Stimulated activated CD8-positive, alpha-beta memory T cell treated with anti-CD3 and anti-CD28 coated beads, Interleukin-4, amount 100 ng/mL, for 1 hour (primary cell): ENCODE measurements at places on chromosomes 4 and X.

DNA sequence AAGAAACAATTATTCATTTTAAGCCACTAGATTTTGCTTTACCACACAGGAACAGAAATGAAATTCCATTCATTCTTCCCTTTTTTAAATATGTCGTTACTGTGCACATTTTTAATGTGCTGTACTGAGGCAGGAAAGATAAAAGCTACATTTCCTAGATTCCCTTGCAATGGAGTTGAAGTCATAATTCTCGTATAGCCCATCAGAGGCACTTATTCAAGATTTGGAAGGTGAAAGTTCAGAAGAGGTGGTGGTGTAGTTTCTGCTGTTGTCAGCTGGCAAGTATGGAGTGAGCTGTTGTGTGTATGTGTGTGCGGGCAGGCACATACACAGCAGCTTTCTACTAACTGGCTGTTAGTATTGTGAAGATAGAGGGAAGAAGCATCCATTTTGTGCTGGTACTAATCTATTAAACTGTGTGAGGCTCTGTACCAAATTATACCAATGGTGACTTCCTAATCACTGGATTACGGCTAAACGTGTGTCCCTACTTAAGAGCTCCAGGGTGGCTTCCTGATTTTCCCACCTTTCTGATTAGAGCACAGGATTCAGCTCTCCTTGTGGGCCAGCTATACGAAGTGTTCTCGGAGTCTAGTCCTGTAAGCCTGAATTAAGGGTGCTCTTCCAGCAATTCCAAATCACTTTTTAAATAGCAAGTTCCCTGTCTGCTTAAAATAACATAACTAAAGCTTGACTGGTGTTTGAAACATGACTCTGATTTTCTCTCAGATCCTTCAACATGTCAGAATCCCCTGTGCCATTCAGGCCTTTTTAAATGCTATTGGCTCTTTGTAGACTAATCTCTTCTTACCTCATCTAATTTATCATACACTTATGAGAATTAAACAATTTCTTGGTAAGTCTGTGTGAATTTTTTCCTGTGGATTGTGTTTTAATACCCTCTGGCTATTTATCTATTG, 43.8 kb downstream of the PDS5A start:
- no peak for DNase-seq

GRCh38 chr4:54231768-54232688, 2.9 kb downstream of the PDGFRA start:
- no peak for DNase-seq

GRCh38 chrX:87693204-87693603, 175.6 kb downstream of the KLHL4 start:
- no peak for DNase-seq

GRCh38 chr4:188005561-188005960, 10.0 kb downstream of the ZFP42 start:
- DNase-seq, result no peak

- no peak for DNase-seq
Measured at GRCh38 chr4:93187892-93188291, 640.7 kb upstream of the ATOH1 start.

GRCh38 chr4:8350841-8351461, 81.4 kb downstream of the HTRA3 start:
- no peak for DNase-seq

DNA sequence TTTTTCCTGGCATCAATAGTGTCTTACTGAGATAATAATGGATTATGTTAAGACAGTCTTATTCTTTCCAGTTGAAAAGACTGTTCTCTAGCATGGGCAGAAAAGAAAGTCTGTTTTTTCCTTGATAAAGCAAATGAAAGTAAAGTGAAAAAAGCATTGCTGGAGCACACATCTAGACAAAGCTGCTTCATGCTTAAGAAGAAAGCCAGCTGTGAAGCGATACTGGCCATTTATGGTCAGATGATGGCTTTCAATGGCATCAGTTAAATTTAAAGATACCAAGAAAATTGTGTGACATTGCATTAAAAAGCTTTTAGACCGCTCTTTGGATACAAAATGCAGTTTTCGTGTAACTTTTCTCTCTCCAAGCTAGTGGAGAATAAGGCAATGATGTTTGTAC, 242.1 kb upstream of the TRAM1L1 start:
- no peak for DNase-seq

DNA sequence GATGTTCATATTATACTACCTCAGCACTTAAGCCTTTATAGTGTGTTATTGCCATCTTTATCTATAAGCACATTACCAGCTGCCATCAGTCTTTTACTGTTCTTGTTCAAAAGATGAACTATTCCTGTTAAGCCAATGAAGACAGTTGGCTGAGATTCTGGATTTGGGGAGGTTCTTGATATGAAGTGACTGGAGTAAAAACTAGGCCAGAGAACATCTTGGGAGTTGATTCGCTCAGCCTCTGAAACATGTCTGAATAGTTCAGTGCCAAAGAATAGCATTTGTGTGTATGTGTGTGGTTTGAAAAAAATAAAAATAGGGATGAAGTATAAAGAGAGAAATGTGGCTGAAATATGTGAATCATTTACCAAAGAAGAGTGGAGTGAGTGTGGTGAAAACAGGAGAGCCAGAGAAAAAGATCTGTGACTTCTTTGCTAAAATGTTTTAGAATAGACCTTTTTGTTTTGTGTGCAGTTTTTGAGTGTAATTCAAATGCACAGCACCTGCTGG, 15.2 kb downstream of the EXOC1 start:
- DNase-seq, result no peak

- no peak for DNase-seq
Measured at GRCh38 chrX:107542500-107542899, 85.8 kb upstream of the PRPS1 start.

GRCh38 chr4:174835536-174835935, 6.5 kb upstream of the GLRA3 start:
- DNase-seq, result no peak

DNA sequence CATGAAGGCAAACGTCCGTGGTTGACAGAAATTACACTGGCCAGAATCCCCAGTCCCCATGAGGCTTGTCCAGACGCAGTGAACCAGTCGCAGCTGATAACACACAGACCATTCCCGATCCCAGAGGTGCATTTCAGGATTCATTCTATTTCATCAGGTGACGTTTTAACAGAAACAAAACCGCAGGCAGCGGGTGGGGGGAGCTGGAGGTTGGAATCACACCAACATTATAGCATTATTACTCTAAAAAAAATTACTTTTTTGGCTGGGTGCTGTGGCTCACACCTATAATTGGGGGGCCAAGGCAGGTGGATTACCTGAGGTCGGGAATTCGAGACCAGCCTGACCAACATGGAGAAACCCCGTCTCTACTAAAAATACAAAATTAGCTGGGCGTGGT, 25.2 kb downstream of the NOP14 start:
- no peak for DNase-seq

DNA sequence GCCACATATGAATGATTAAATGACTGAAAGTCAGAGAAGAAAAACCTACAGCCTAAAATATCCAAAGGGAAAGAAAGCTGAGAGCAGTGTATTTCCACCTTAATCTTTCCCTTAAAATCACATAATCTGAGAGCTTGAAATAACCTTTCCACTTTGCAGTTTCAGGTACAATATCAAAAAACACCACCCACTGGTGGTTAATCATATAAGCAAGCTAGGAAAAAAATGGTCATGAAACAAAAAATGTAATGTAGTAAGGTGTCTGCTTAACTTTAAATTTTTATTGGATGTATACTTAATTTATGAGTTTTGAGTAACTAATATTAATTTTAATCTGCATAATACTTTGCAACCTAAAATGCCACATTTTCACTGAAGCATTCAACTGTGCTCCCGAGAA, 3.2 kb downstream of the PRDM5 start:
- no peak for DNase-seq

- DNase-seq, result no peak
Measured at GRCh38 chr4:84849051-84849640, 117.3 kb downstream of the WDFY3 start.

- no peak for DNase-seq
Measured at GRCh38 chrX:106035064-106035463, 3.5 kb downstream of the SERPINA7 start.
